Stomach (tissue), 19 donors: ENCODE measurements at places on chromosomes 2 and 18. TPM values are rescaled to one million over a fixed set of nuclear protein-coding genes. Genes with fewer than 3 reads are reported as not detected.

Gene WDPCP
- 4.1 TPM for total RNA-seq

Gene RTP5
- total RNA-seq = 0.43 TPM

Gene HJURP
- 2.0 TPM for total RNA-seq

Gene FAM237A
- total RNA-seq = not detected

Gene HTR2B
- 8.1 TPM for total RNA-seq

Gene ALPP
- not detected for total RNA-seq

Gene SMIM21
- total RNA-seq = not detected

Gene KLF7
- 32.5 TPM for total RNA-seq

Gene IL1R2
- 30.7 TPM for total RNA-seq

Gene STPG4
- not detected for total RNA-seq

Gene GCG
- not detected for total RNA-seq

- H3K27ac ChIP-seq = no peak overlapping the region
- no peaks in the 10 kb centered on the region for H3K27me3 ChIP-seq
- H3K4me1 ChIP-seq = no peaks in the 10 kb centered on the region
- DNase-seq = no peak
- H3K4me3 ChIP-seq = no peak overlapping the region
- no peaks in the 10 kb centered on the region for H3K36me3 ChIP-seq
These were observed 485.5 kb upstream of the ID2 start for GRCh38 chr2:8196316-8196715.

DNA sequence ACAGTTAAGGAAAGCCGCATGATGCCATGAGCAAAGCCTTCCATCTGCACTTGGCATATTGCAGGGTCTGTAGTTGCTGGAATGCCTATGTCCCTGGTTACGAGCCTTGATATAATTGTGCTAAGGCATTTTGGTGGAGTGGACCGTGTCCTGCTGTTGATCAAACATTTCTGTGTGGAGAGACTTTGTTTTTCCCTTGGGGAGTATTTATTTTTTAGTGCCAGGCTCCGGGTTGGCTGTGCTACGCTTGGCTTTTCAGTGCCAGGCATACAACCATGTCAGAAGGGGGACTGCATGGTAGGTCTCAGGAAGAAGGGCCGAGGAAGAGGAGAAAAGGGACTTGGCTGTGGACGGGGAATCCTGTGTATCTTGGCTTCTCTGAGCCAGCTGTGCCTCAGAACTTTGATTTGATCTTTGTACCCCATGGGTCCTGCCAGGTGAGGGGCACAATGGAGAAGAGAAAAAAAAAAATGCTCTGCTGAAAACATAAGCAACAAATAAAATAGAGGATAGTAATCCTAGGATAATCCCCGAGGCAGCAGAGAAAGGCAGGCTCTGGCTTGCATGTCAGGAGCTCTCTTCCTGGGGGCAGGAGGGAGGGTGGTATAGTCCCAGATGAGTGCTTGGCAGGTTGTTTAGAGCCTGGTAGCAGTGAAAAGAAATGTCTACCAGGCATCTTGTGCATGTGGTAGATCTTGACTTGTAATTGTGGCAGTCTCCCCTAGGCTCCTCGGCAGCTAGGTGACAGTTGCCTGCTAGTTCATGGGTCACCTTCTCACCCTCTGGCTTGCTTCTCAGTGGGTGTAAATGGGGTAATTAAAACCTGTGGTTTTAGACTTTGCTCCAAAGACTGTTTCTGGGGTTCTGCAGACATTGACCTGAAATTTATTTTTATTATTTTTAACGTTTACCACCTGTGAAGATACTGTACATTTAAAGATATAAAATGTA, 233.0 kb downstream of the NEDD4L start:
- no peaks in the 10 kb centered on the region for H3K27me3 ChIP-seq
- peak; percentile 32 for DNase-seq
- peak overlapping the region; percentile 93 for H3K27ac ChIP-seq
- H3K36me3 ChIP-seq = no peaks in the 10 kb centered on the region
- peaks cover 68% of the 10 kb centered on the region for H3K4me1 ChIP-seq
- H3K4me3 ChIP-seq = no peak overlapping the region

DNA sequence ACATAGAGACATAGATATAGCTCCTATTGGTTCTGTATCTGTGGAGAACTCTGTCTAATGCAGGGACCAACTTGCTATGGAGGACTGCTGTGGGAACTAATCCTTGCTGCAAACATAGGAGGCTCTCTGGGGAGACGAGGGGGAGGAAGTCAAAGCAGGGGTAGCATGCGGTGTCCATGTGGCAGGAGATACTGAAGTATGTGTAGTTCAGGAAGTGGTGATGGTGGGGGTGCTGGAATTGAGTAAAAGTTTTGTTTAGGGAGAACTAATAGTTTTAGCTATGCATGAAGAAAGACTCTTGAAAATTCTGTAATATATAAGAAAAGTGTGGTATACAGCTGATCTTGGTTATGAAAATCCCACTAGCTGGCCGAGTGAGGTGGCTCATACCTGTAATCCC, 62.0 kb downstream of the ANKRD44 start:
- peaks cover 9% of the 10 kb centered on the region for H3K4me1 ChIP-seq
- H3K27ac ChIP-seq = no peak overlapping the region
- no peak overlapping the region for H3K4me3 ChIP-seq
- H3K27me3 ChIP-seq = no peaks in the 10 kb centered on the region

GRCh38 chr18:25351777-25352628, at the start of gene ZNF521:
Gene ZNF521 (minus strand): TSS chr18:25352166. CDS start chr18:25350946, 1,220 bp downstream.
- peak within 1 kb of the TSS; percentile 82 for H3K4me3 ChIP-seq
- H3K27ac ChIP-seq = peak within 1 kb of the TSS; percentile 91
- H3K36me3 ChIP-seq = no peaks in the 10 kb centered on the region
- peak; percentile 70 for DNase-seq
- peaks cover 69% of the 10 kb centered on the region for H3K27me3 ChIP-seq

- H3K4me1 ChIP-seq = peaks cover 4% of the 10 kb centered on the region
- H3K4me3 ChIP-seq = no peak overlapping the region
- H3K27me3 ChIP-seq = no peaks in the 10 kb centered on the region
These were observed 62.8 kb downstream of the NABP1 start for GRCh38 chr2:191740759-191741158.

DNA sequence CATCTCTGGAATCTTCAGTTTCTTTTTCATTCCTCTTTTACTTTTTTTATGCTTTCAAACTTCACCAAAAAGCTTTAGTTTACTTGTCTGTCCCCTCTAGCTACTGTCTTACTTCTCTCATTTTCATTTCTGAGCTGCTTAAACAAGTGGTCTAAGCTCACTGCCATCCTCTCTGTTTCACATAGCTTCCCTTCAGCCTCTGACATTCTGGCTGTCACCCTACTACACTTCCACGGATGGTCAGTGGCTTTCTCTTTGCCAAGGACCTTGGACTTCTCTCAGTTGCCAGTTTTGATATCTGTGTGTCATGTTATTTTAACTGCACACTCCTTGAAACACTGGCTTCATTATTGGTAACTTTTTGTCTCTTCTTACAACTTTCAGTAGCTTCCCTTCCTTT, 176.1 kb downstream of the IKZF2 start:
- no peak overlapping the region for H3K4me3 ChIP-seq
- no peak overlapping the region for H3K27ac ChIP-seq
- H3K27me3 ChIP-seq = no peaks in the 10 kb centered on the region
- no peaks in the 10 kb centered on the region for H3K36me3 ChIP-seq
- H3K4me1 ChIP-seq = no peaks in the 10 kb centered on the region
- no peak for DNase-seq

GRCh38 chr2:241608881-241609280, 28.1 kb downstream of the THAP4 start:
- no peak overlapping the region for H3K4me3 ChIP-seq
- DNase-seq = no peak

GRCh38 chr2:117958186-117958585, 55.7 kb downstream of the CCDC93 start:
- no peaks in the 10 kb centered on the region for H3K27me3 ChIP-seq
- H3K4me1 ChIP-seq = no peaks in the 10 kb centered on the region
- peaks cover 82% of the 10 kb centered on the region for H3K36me3 ChIP-seq
- DNase-seq = peak; percentile 37
- H3K4me3 ChIP-seq = no peak overlapping the region

DNA sequence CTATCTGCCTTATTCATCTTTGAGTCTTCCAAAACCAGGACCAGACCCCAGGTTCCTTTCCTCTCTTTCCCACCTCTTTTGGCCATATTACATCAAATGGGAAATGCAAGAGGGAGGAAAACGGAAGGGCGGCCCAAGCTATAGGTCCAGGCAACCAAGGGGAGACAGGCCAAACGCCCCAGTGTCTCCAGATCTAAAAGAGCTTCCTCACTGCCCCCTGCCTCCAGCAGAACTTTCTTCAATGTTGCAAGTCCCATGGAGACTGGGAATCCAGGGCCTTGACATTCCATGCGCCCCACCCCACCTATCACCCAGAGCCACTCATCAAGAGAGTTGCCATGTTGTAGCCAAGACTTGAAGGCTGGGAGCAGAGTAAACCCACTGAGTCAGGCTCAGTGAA, 15.4 kb downstream of the TNS1 start:
- peaks cover 18% of the 10 kb centered on the region for H3K4me1 ChIP-seq
- DNase-seq = no peak
- H3K27ac ChIP-seq = peak overlapping the region; percentile 82
- no peaks in the 10 kb centered on the region for H3K36me3 ChIP-seq

DNA sequence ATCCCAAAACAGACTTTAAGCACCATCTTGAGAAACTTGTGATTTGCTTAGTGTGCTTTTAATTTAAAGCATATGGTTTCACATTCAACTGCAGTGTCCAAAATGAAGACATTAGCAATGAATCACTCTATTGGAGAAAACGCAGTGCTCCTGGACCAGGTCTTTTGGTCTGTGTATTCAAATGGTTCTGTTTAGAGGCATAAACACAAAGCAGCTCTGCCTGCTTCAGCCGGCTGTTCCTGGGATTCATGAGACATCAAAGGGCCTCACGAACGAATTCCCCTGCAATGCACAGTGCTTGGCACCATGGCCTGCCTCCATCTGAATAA, 117.1 kb upstream of the SP5 start:
- H3K36me3 ChIP-seq = no peaks in the 10 kb centered on the region
- H3K4me3 ChIP-seq = no peak overlapping the region
- no peak for DNase-seq
- H3K27ac ChIP-seq = no peak overlapping the region
- no peaks in the 10 kb centered on the region for H3K4me1 ChIP-seq

DNA sequence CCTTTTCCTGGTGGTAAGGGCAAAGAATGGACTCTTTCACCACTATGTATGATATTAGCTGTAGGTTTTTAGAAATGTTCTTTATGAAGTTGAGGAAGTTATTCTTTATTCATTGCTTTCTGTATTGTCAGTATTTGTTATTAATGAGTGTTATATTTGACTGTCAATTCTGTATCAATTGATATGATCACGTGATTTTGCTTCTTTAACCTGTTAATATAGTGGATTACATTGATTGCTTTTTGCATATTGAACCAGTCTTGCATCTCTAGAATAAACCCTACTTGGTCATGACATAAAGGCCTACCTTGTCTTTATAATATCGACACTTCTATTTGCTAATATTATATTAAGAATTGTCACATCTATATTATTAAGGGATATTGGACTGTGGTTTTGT, 18.3 kb upstream of the ST6GAL2 start:
- H3K4me1 ChIP-seq = no peaks in the 10 kb centered on the region
- H3K4me3 ChIP-seq = no peak overlapping the region
- DNase-seq = no peak
- H3K27ac ChIP-seq = no peak overlapping the region
- H3K27me3 ChIP-seq = no peaks in the 10 kb centered on the region

GRCh38 chr2:12618576-12618975, 98.2 kb upstream of the TRIB2 start:
- H3K36me3 ChIP-seq = no peaks in the 10 kb centered on the region
- no peak overlapping the region for H3K4me3 ChIP-seq
- H3K4me1 ChIP-seq = peaks cover 15% of the 10 kb centered on the region

DNA sequence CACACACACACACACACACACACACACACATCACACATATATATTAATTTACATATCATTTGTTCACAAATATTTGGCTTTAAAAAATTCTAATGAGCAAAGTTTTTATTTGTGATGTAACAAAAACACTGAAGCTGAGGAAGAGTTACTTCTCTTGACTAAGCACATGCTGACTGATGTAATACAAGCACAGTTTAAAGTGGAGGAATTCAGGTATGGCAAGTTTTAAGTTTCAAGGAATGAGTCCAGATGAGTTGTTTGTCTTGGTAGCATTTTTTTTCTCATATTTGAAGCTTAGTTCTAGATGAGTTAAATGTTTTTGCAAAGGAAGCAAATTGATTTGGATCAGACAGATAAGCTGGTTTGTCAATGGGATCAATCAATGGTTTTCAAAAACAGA, 20.2 kb upstream of the CALCRL start:
- no peak overlapping the region for H3K4me3 ChIP-seq
- no peaks in the 10 kb centered on the region for H3K4me1 ChIP-seq
- no peak overlapping the region for H3K27ac ChIP-seq
- H3K27me3 ChIP-seq = no peaks in the 10 kb centered on the region
- no peak for DNase-seq
- H3K36me3 ChIP-seq = no peaks in the 10 kb centered on the region

GRCh38 chr2:23020659-23021058, 364.3 kb upstream of the KLHL29 start:
- H3K36me3 ChIP-seq = no peaks in the 10 kb centered on the region
- no peaks in the 10 kb centered on the region for H3K27me3 ChIP-seq
- no peaks in the 10 kb centered on the region for H3K4me1 ChIP-seq
- H3K4me3 ChIP-seq = no peak overlapping the region
- no peak for DNase-seq
- H3K27ac ChIP-seq = no peak overlapping the region

DNA sequence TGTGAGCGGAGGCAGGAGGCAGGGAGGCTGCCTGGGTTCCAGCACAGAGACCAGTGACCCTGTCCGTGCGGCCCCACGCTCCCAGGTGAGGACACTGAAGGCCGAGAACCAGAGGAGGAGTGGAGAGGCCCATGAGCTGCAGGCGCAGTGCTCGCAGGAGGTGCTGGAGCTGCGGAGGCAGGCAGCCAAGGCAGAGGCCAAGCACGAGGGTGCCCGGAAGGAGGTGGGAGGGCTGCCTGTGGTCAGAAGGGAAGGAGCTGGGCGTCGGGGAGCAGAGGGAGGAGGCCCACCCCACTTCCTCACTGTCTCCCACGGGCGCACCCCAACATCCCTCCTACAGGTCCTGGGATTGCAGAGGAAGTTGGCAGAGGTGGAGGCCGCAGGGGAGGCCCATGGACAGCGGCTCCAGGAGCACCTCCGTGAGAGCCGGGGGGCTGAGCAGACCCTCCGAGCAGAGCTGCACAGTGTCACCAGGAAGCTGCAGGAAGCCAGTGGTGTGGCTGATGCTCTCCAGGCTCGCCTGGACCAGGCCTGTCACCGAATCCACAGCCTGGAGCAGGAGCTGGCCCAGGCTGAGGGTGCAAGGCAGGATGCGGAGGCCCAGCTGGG, 33.0 kb upstream of the SNED1 start:
- H3K27me3 ChIP-seq = no peaks in the 10 kb centered on the region
- H3K4me1 ChIP-seq = peaks cover 37% of the 10 kb centered on the region
- H3K27ac ChIP-seq = no peak overlapping the region
- H3K4me3 ChIP-seq = no peak overlapping the region
- no peaks in the 10 kb centered on the region for H3K36me3 ChIP-seq
- DNase-seq = peak; percentile 35

DNA sequence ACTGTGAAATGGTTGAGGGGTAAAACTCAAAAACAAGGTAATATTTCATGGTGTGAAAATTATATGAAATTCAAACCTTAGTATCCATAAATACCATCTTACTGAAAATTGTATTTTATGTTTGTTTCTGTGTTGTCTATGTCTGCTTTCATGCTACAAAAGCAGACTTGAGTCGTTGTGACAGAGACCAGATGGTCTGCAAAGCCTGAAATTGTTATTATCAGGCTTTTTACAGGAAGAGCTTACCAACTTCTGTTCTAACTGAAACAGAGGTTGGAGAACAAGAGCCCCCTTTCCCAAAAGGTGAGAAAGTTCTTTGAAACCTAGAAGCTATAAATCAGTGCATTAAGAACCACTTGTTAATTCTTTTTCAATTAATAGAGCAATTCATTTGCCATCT, 110.0 kb downstream of the COL4A4 start:
- no peak overlapping the region for H3K4me3 ChIP-seq
- H3K27me3 ChIP-seq = no peaks in the 10 kb centered on the region
- no peak overlapping the region for H3K27ac ChIP-seq
- no peak for DNase-seq
